ENCODE measurements at places on chromosomes 12 and 14. TPM values are rescaled to one million over a fixed set of nuclear protein-coding genes. Genes with fewer than 3 reads are reported as not detected.

DNA sequence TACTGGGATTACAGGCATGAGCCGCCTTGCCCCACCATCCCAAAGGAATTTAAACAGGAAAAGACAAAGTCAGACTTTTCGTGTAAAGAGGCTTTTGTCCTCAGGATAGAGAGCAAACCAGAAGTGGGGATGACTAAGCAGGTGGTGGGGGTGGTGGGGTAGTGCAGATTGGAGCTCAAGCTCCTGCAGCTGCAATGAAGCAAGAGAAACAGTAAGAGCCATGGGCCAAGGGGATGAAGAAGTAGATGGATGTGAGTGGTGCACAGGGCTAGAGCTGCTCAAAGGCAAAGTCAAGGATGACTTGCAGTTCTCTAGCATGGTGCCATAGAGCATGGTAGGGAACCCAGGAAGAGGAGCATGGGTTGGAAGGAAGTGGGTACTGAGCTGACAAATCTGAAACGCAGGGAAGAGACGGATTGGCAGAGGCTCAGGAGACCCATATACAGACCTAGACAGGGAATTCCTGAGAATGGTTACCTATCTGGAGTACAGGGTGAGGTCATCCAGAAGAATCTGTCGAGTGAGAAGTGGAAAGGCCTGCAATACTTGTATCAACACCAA, 11.4 kb upstream of the RNF34 start:
- no peak for DNase-seq

DNA sequence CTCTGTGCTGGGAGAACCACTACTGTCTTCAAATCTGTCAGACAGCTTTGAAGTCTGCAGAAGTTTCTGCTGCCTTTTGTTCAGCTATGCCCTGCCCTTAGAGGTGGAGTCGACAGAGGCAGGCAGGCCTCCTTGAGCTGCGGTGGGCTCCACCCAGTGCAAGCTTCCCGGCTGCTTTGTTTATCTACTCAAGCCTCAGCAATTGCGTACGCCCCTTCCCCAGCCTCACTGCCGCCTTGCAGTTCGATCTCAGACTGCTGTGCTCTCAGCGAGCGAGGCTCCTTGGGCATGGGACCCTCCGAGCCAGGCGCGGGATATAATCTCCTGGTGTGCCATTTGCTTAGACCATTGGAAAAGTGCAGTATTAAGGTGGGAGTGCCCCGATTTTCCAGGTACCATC, 25.1 kb upstream of the KLRB1 start:
- no peak for DNase-seq

DNA sequence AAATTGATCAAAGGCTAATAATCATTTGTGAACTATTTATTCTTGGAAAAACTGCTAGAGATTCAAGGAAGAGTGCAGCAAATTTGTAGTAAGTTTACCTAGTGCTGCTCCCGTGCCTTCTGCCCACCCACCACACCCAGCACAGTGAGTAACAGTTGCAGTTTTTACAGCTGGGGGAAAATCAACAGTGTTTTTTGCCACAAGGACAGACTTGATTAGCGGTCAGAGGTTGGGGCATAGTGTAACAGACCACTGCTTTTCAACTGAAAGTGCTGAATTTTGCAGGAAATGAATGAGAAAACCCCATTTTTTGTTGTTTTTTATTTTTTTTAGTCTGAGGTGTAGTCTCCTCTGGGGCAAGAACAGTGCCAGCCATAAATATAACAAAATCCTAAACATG, 7.5 kb upstream of the KLRK1 start:
- no peak for DNase-seq

DNA sequence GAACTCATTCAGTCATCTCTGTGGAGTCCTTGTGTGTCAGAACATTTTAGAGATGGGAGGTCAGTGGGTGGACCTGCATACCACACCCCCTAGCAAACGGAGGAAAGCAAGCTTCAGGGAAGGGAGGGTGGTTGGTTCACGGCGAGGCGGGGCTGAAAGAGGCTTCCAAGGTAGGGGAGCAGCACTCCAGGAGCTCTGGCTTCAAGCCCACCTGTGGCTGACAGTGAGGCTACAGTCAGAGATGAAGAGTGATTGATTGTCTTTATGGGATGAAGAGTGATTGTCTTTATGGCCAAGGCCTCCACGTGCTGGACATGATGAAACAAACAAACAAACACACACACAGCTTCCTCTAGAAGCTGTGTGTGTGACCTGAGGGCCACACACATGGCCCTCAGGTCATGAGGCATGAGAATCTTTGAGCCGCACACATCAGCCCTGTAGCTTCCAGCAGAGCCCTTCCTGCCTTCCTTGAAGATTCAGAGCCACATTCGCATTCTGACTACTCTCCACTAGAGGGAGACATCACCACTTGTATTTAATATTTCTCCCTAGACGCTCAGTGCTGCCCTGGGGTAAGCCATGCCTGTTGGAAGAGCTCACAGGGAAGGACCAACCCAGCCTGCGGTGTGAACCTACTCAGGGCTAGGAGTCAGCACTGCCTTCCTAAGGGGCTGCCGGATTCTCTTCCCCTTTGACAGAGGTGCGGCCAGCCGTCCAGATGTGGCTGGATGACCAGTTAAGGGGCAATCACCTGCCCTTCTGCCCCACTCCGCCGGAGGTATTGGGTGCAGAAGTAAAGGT, 54.4 kb upstream of the KCNA1 start:
- peak; percentile 43 for DNase-seq

DNA sequence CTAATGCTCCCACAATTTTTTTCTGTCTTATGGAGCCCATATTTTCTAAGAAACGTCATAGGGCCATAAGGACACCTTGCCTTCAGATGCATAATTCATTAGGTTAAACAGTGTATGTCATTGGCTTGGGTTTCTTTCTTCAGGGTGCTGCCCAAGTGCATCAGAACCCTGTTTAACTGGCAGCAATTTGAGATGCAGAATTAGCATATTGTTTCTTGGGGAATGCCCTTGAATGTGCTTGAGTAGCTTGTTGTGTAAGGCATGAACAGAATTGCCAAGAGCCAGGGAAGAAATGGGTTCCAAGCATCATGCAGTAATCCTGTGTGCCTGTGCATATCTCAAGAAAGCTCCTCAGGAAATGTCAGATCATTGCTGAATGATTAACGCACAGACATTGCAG, 277.2 kb downstream of the SYT1 start:
- no peak for DNase-seq

GRCh38 chr12:123602651-123603195, 824 bp downstream of the DDX55 start:
- no peak for DNase-seq

GRCh38 chr12:63445224-63445880, 222.9 kb downstream of the DPY19L2 start:
- no peak for DNase-seq

DNA sequence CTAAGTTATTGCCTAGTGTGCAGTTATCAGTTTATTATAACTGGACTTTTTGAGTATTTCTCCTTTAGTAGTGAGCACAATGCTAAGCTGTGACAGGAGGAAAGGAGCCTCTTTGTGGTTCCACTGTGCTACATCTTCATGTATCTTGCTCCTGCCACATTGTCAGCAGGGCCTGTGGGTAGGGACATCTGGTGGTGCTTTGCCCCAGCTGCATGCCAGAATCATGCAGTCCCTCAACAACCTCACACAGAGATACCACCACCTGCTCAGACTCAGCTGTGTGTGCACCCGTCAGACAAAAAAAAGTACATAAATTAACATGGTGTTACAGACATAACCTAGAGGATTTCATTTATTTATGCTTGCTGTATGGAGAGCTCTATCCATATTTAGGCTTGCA, 51.1 kb downstream of the MIS18BP1 start:
- DNase-seq: peak; percentile 52

The AMN gene
- 0.34 TPM for total RNA-seq

The ADGRD1 gene
- 0.96 TPM for total RNA-seq

The AQP6 gene
- 0.37 TPM for total RNA-seq
